Endothelial cell of umbilical vein (primary cell): ENCODE measurements at places on chromosomes 12 and 14. TPM values are rescaled to one million over a fixed set of nuclear protein-coding genes. Genes with fewer than 3 reads are reported as not detected.

EFS gene
- polyA plus RNA-seq = 0.02 and 0.03 TPM in 2 replicates

HAL gene
- polyA plus RNA-seq = 0.18 and 0.51 TPM in 2 replicates

A2ML1 gene
- not detected in 2 replicates for polyA plus RNA-seq

TAS2R19 gene
- 0.12 and 0.29 TPM in 2 replicates for polyA plus RNA-seq

GRCh38 chr12:64895526-64895925 is 71.1 kb downstream of the TBC1D30 start:
- no peak for DNase-seq

KRAS gene
- polyA plus RNA-seq = 7.3 and 9.1 TPM in 2 replicates

- DNase-seq = no peak
Observed at GRCh38 chr14:58746261-58746660, 108.5 kb downstream of the DACT1 start.
